NCI-H460 (cell line): ENCODE measurements at places on chromosomes 16 and 17.

- DNase-seq: no peak
These were observed 744 bp upstream of the NF1 start for GRCh38 chr17:31093866-31094599.

DNA sequence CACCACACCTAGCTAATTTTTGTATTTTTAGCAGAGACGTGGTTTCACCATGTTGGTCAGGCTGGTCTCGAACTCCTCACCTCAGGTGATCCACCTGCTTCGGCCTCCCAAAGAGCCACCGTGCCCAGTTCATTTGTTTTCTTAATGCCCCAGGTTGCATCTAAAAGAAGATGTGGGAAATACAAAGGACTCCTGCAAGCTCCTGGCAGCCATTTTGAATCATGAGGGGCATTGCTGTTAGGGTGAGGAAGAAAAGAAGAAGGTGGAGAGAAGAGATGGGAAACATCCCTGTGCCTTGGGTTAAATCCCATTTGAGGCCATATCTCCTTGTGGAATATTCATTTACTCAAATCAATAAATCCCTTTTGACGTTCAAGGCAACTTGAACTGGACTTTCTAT lies 365.3 kb upstream of the ERCC4 start:
- DNase-seq: no peak

DNA sequence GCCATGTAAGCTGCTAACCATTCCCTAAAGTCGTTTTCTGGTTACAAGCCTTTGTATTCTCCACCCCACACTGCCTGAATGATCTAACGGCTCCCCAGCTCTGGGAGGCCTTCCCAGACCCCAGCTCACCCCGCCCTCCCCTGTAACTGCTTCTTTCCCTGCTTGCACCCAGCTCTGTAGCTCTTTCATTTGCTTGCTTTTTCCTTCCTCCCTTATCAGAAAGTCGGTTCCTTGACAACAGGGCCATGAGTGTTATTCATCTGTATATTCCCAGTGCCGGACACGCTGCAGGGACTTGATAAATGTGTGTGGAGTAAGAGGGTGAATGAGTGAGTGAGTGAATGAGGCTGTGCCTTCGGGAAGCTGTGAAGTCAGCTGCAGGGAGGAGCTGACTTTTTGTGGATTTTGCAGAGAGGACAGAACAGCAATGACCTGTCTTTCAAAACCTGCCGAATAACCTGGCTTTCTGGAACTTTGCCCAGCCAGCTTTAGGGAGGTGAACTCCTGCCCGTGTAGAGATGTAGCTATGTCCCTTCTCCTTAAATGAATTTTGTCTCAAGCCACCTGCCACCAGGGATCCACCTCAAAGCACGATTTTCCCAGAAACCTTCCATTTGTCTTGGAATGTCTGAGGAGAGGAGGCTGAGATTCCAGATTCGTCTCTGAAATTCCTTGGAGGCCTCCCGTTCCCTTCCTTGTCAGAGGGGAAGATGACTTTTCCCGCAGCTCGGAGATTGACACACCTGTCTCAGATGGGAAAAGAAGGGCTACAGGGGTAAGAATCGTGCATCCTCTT lies 20.0 kb upstream of the CACNG4 start:
- DNase-seq: no peak

DNA sequence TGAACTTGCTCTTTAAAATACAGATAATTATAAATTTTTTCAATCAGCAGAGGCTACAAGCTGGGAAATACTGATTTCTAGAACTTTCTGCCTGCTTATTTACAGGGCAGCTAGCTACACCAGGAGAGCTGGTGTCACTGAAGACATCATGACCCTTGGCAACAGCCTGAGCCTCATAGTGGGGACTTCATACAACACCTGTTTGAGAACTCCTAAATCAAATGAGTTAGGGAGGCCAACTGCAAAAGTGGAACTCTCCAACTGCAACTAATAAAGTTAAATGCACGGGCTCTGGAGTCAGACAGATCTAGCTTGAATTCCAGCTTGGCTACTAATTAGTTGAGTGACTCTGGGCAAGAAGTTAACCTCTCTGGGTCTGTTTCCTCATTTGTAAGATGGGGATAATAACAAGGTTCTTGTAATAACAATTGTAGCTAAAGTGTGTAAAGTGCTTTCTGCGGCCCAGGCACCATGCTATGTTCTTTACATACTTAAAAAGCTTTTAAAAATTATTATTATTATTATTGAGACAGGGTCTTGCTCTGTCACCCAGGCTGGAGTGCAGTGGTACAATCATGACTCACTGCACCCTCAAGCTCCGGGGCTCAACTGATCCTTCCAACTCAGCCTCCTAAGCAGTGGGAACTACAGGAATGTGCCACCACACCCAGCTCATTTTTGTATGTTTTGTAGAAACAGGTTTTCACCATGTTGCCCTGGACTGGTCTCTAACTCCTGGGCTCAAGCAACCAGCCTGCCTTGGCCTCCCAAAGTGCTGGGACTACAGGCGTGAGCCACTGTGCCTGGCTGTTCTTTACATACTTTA lies 33.4 kb downstream of the VAC14 start:
- no peak for DNase-seq

DNA sequence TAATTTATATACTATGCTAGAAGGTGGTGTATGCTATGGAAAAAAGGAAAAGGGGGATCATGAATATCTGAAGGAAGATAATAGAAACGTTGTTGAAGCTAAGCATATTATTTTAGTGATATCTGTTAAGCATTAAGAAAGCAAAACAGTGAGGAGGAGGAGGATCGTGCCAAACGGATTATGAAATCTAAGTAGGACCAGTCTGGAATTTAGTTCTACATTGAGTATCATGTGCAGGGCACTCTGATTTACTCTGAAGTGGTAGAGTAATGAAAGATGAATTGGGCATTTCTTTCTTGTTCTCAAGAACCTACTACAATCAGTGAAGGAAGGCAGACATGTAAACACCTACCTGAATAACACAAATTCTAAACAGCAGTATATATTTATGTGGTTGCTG lies 195.3 kb downstream of the CYB561 start:
- DNase-seq: no peak

- peak; percentile 72 for DNase-seq
These were observed 1.2 kb upstream of the MT2A start for GRCh38 chr16:56607109-56607618.

DNA sequence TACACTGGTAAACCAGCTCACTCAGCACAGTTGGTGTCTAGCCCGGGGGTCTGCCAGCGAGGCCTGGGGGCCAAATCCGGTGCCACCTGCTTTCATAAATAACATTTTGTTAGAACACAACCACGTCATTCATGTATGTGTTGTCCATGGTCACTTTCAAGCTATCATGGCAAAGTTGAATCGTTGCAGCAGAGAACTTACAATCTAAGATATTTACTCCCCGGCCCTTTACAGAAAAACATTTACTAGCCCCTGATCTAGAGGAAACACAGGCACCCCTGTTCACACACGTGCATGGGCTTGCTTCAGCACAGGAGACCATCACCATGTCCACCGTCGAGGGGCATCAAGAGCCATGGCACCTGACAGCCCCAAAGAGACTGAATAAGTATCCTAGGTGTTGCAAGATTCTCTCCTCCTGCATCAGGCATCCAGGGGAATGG lies 111.4 kb upstream of the DNAH9 start:
- no peak for DNase-seq

DNA sequence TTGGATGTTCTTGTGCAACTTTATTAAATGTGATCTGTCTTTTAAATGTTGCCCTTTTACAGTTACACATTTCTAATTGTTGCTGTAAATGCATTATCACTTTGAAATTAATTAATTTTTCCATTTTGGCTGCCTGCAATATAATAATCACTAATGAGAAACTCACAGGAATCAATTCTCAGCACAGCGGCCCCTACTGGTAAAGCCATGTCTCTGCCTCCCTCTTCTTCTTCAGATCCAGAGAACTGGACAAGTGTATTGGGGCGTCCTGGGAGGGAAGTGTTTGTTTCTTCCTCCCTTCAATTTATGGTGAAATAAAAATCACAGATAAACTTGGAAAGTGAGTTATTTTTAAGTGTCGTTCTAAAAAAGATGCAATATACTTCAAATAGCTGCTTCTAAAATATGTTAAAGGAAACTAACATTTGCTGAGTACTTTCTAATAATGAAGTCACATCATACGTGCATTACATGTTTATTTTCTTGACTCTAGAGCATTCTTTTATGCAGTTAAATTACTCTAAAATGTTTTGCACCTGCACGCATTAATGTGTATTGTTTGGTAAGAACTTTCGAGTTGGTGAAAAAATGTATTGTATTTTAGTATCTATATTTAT lies 338.0 kb downstream of the WWOX start:
- no peak for DNase-seq

- peak; percentile 29 for DNase-seq
These were observed 22.6 kb downstream of the AKAP1 start for GRCh38 chr17:57107498-57108101.

DNA sequence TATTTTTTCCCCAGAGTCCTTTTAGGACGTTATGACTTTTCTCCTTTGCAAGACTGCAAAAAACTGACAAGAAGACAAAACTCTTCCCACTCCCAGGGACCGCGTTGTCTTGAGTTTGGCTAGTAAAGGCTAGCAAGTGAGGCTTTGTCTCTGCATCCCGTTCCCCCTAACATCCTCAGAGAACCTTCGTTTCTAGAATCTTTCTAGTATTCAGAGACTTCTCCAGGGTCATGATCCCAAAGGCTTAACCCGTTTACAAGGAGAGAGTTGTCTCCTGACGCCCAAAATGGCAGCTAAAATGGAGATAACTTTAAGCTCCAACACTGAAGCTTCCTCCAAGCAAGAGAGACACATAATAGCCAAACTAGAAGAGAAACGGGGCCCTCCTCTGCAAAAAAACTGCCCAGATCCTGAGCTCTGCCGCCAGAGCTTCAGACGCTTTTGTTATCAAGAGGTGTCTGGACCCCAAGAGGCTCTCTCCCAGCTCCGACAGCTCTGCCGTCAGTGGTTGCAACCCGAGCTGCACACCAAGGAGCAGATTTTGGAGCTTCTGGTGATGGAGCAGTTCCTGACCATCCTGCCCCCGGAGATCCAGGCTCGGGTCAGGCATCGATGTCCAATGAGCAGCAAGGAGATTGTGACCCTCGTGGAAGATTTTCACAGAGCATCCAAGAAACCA lies 843 bp downstream of the ZNF174 start:
- DNase-seq: no peak

- no peak for DNase-seq
These were observed 116.7 kb downstream of the C16orf78 start for GRCh38 chr16:49490321-49490705.

DNA sequence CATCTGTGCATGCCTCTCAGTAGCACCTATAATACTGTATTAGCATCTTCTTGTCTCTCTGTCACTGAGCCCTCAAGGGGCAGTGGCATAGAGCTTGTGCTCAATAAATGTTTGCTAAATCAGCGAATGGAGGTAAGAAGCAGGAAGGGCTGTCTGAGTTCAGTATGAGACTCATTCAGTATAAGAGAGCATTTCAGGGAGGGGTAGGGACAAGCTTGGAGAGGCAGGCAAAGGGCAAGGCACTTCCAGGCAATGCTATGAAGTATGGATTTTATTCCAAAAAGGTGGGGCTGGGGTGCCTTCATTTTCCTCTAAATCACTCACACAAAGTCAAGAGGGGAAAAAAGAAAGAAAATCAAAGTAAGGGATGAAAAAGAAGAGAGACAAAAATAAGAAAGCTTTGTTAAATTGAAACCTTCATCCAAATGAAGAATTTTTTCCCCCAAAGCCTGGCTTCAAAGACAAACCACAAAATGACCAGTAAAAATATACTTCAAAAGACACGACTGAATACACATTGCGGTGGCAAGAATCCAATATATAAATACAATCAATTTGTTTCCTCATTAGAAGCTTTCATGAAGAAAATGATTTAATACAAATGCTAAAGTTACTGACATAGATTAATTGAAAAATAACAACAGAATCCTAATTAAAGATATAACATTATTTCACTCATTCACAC lies 51.2 kb downstream of the SKAP1 start:
- no peak for DNase-seq

DNA sequence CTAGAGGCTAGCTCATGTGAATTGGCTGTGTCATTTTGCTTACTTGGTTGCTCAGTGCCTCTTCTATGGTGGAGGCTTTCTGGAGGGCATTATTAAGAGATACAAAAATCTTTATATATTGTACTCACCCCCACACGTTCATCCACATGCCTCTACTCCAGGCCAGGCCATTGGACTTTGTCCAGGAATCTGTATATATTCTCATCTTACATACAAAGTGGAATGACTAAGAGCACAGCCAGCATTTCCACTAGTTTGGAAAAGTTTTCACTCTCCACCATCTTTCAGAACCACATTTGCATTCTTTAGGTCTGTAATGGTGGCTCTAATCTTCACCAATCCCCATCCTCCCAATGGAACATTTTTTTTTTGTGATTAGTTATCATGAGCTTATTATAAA lies 4.8 kb upstream of the GLG1 start:
- DNase-seq: no peak

GRCh38 chr16:56332464-56333079 lies 92.8 kb downstream of the AMFR start:
- DNase-seq: peak; percentile 88

DNA sequence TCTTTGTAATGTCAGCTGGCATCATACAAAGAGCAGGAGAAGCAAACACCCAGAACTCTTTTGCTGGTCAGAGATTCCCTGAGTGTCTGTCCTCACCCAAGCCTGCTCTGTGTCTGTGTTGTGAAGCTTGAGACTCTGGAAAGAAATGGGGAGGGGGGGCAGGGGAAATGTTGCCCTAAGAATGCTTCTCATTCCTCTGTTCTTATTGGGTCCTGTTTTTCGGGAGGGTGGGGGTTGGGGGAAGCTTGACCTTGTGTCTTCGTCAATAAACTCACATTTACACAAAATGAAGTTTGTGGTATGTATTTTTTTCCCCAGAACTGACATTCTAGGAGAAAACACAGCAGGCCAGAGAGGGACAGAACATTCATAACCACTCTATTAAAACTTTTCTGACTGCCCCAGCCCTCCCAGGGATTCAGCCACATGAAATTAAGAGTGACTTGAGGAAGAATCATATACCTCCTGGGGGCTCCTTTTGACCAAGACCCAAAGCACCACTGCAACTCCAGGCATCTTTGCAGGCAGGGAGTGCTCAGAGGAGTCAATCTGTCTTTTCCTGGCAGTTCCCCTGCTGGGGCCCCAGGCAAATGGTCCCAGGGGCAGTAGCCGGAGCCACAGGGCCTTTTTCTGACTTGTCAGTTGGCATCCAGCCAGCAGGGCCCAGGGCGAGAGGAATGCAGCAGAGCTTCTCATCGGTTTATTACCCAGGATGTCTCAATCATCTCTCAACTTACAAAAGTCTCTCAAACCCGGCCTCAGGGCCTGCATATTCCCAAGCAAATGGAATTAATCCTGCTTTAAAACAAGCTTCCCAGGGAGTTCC lies 5.1 kb upstream of the RASL10B start:
- DNase-seq: no peak

GRCh38 chr17:43845766-43846165 lies 1.2 kb upstream of the CD300LG start:
- DNase-seq: no peak

DNA sequence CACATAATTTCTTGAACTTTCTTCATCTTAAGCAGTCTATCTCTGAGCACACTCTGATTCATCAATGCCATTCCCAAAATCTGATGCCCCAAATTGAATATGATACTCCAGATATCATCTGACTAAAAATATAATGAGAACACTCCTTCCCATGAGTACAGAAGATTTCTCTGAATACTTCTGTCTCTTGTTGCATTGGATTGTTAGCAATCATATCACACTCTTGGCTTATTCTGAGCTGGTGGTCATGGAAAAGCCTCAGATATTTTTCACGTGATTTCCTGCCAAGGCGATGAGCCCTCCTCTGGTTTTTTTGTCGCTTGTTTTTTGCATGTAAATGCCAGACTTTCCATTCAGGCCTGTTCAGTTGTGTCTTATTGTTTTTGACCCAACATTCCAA lies 87.2 kb downstream of the NOG start:
- no peak for DNase-seq
